ENCODE measurements at places on chromosomes 6 and 20.

- no peak for DNase-seq
Observed at GRCh38 chr6:55142610-55143009, 31.7 kb upstream of the HCRTR2 start.

DNA sequence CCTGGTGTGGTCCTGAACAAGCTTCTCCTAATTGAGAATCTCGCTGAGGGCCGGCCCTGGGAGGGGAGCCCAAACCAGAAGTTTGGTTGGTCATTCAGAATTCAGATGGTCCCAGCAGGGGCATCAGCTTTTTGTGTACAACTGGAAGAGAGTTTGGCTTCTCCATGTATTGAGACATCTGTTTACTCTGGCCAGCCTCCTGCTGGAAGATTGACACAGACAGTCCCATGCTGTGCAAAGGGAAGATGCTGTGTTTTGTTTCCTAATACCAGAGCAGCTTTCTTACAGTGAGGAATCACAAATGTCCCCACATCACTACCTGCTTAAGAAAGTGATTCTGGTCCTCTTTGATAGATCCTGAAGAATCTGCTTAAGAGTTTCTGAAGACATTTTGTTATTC is 97.8 kb downstream of the PLEKHG1 start:
- DNase-seq = peak; percentile 20

DNA sequence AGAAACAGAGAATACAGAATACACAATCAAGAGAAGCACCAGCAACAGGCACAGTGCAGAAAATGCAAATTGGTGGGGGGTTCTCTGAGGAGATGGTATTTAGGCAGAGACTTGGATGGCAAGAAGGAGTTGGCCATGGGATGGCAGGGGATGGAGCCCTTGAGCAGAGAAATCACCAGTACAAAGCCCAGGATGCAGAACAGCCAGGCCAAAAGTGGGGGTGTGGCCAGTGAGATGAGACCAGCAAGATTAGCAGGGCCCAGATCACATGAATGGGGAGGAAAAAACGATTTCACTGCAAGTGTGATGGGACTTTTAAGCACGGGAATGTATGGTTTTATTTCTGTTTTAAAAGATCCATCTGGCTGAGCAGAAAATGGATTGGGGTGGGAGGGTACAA is 63.4 kb downstream of the TRAM2 start:
- DNase-seq = no peak

DNA sequence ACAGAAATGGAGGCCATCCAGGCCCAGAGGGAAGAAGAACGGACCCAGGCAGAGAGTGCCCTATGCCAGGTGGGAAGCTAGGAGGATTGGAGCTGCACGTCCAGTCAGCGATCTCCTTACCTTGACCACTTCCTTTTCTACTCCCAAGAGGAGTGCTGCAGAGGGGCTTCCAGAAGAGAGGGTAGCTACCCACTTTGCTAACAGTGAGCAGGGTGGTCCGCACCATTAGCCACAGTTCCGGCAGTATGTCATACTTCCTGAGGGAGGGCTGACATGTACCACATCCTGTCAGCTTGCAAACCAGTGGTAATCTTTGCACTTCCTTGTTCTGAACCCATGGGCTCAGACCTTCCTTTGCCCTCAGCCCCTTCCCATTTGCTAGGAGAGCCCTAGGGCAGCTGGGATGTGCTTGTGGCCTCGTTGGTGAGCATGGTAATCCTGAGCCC is 35.4 kb downstream of the CEP250 start:
- no peak for DNase-seq

GRCh38 chr20:51331481-51331880 is 211.0 kb downstream of the NFATC2 start:
- DNase-seq = no peak

- no peak for DNase-seq
Observed at GRCh38 chr6:105997482-105997881, 88.7 kb upstream of the PRDM1 start.

DNA sequence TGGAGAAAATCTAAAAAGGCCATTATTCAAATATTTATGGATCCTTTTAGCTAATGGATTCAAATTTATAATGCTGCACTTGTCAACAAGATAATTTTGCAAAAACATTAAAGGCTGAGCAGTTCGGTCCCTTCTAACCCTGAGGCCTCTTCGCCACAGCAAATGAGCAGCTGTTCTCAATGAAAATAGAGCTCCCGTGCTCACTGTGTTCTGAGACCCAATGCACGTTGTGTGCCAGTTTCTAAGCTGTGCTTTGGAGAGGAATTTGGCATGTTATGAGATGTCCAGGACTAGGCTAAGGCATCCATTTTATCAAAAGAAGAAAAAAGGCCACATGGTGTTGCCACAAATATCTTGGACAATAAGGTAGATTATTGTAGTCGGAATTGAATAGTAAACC is 220.1 kb upstream of the TSHZ2 start:
- no peak for DNase-seq

DNA sequence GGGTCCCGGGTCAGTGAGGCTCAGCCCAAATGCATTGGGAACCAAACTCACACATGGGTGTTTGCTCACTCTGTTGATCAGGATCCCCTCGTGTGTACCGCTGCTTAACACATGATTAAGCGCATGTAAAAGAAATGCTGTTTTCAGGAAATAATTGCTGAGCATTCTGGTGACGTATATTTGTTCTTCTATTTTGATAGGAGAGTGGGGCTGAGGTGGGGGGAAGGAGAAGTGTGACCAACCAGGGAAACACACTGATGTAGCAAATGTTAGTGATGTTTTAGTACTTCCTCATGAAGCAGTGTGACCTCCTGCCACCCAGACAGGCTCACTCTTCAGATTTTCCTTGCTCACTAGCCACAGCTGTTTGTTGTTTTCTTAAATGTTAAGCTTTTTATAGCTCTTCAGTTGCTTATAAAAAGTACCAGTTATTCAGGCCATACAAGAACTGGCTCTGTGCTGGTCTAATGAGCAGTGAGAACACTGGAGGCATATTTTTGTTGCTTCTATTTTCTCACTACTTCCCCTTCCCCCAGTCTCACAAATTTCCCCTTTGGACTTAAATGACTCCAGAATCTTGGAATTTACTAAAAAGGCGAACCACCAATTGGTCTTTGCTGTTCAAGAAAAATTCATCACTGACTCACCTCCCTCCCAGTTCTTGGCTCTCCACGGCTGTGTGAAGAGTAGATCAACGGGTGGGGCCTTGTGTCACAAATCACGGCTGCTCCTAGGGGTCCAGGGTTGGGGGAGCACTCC is 79.2 kb upstream of the BACH2 start:
- no peak for DNase-seq

DNA sequence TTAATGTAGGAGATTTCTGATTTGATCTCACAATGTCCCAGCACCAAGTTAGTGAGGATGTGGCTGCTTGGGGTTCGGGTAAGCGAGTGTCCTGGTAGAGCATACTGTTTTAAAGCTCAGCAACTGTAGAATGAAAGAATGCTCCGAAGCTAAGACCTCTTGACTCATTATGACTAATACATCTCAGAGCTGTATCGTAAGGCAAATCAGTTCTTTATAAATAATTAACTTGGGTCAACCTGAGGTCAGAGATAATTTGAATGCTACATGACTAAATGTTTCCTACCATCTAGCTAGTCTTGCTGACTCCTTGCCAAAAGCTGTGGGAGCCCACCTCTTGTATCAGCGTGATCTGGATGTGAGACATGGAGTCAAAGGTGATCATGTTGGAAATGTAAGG is 128.8 kb upstream of the PDE7B start:
- DNase-seq = no peak

- DNase-seq = no peak
Observed at GRCh38 chr20:44485078-44485829, 9.6 kb downstream of the TTPAL start.

GRCh38 chr6:121482004-121482693 is 46.7 kb downstream of the GJA1 start:
- DNase-seq = no peak

- peak; percentile 63 for DNase-seq
Observed at GRCh38 chr6:18978337-18979128, 591.4 kb downstream of the RNF144B start.

- DNase-seq = no peak
Observed at GRCh38 chr6:751765-752164, 58.8 kb upstream of the EXOC2 start.

DNA sequence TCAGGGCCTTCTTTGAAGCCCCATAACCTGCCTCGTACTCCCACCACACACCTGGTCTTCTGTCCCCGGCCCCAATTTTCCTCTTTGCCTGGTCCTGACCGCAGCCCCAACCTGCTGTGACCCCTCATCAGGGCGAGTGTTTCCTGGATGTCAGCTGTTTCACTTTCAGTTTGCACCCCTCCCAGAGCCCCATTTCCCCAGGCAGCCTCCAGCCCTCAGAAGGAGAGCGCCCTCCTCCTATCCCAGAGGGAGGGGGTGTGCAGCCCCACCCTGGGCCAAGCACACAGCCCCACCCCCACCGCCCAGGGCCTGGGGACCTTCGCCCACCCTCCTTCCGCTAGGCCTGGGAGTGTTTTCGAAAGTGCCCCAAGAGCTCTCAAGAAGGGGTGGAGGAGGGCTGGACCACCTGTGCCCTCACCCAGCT is 1.5 kb downstream of the BAK1 start:
- no peak for DNase-seq

DNA sequence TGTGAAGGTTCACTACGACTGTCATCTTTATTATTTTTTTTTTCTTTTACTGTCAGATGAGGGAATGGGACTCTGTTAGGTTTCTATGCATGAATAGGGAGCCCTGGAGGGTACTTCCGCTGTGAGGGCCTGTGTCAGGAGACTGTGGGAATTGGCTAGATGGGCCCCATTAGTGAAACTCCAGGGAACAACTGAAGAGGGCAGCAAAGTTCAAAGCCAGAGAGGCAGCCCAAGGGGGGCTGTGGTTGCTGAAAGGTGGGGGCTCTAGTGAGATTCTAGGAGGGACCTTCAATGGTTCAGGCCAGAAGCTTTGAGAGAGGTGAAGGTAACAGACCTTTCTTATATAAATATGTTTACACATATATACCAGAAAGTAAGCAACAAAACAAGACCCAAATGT is 13.2 kb upstream of the EPB41L1 start:
- DNase-seq = no peak

DNA sequence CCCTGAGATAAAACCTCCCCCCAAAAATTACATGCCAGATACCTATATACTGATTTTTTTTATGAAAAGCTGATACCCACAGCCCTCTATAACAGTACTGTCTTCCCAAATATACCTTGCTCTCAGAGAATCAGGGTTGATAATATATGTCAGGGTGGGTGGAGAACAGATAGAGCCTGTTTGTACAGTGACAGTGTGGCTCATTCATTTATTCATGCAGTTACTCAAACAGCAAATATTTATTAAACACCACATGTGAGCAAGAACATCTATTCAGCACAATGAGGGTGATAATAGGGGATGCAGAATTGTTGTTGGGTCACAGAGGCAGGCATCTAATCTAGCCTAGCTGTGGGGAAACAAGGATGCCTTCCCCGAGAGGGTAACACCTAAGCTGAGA is 334.2 kb downstream of the MAFB start:
- no peak for DNase-seq

GRCh38 chr6:159788276-159788675 is 1.1 kb downstream of the TCP1 start:
- DNase-seq = peak; percentile 13

DNA sequence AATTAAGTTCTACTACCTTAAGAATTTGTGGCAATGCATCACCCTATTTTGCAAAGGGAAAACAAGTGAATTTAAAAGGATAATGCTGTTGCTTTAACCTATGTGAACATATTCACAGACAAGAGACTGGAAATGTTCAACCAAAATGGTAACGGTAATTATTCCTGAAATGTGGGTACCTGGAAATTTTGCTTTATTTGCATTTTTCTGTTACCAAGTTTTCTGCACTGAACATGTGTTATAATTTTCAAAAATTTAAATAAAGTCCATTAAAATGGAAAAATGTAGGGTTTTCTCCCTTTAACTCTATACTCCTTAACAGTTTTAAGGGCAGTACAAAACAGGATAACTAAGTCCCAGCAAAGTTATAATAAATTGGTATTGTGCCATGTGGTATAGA is 66.4 kb downstream of the EPB41L2 start:
- no peak for DNase-seq

- DNase-seq = no peak
Observed at GRCh38 chr6:14272737-14273085, 155.1 kb downstream of the CD83 start.

DNA sequence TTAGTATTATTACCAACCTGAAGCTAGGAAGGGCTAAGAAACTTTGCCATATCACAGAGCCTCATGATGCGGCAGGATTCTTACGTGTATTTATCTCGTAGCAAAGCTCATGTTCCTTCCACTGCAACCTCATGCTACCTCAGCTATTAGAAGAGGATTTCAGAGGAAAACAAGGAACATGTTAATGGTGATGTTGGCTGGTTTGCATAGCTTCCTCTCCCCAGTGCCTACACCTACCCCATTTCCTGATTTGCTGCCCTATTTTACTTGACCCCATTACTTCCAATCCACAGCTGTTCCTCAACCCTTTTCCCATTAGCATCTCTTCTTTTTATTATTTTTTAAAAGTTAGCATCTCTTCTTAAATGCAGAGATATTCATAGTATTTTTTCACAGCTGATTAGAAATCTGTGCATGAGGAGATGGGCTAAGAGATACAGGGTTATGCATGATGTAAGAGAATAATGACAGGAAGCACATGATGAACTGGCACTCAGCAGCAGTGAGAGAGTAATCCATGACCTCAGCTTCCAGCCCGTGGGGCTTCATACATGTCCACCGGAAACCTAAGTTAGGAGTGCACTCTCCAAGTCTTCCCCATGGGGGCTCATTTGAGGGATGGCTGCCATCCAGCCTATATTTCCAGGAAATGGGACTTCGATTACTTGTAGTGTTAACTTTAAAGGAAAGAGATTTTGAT is 106.1 kb upstream of the ASF1A start:
- DNase-seq = no peak

DNA sequence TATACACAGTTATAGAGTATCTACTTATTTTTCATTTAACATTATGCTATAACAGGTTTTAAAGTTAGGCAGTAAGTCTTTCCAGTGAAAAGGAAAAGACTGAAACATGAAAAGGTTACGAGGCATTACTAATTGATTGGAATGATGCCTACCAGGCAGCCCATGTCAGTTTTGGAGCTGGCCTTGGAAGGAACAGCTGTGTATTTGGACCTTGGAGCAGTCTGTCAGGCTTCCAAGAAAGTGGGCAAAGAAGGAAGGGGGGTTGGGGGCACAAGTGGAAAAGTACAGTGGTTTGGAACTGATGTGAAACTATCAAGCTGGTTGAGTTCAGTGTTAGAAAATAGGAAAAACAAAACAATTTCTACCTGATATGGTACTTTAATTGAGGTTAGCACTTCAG is 41.7 kb downstream of the SLC16A10 start:
- DNase-seq = no peak

GRCh38 chr6:3165631-3166534 is 8.5 kb upstream of the TUBB2A start:
- peak; percentile 76 for DNase-seq

DNA sequence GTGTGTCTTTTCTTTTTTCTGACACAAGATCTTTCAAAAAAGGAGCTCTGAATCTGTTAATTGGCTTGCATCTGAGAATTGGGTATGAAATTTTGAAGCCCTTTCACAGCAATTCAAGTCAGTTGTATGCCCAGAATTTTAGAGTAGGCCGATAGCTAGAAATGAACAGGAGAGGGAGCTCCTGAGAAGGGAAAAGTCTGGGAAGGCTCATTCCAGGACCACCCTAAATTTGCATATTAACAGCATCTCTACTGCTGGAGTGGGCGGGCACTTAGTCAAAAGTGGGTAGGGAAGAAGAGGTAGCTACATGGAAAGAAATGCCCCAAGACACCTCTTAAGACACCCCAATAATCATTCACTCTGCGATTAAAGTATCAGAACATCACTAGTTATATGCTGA is 928.3 kb downstream of the TBC1D32 start:
- peak; percentile 62 for DNase-seq

GRCh38 chr6:7513529-7513928 is 27.9 kb upstream of the DSP start:
- no peak for DNase-seq

GRCh38 chr6:144480473-144480872 is 195.3 kb downstream of the UTRN start:
- no peak for DNase-seq
